ENCODE measurements at places on chromosomes 2 and 18. TPM values are rescaled to one million over a fixed set of nuclear protein-coding genes. Genes with fewer than 3 reads are reported as not detected.
A peak's percentile ranks its signal among the peaks of the same experiment; 100 is the strongest.

The DRC1 gene
- total RNA-seq: not detected

GRCh38 chr2:113224647-113225236 lies 51.0 kb downstream of the PSD4 start:
- no peak for DNase-seq

The EMILIN1 gene
- 1.1 TPM for total RNA-seq

DNA sequence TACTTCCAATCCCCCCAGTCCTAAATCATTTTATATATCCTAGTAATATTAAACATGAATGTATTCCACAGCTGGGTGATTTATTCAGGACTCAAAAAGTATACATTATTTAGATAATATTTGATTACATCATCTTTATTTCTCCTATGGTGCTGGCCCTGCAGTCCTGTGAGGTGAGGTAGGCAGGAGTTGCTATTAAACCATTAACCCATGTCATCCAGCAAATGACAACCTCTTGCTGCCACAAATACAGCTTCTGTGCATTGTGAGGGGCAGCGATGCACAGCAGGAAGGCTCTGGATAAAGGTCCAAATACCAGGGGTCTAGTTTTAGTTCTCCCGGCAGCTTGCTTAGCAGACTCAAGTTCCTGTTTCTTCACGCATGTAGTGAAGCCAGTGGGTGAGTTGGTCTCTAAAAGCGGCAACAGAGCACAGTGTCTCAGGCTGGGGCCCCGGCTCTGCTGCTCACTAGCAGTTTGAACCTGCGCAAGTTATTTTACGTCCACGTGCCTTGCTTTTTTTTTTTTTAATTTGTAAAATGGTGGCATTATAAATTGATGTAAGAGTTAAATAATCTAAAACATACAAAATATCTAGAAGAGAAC lies 36.1 kb downstream of the INSIG2 start:
- no peak for DNase-seq

The RGPD4 gene
- total RNA-seq: not detected

The IL1RN gene
- 13.3 TPM for total RNA-seq

DNA sequence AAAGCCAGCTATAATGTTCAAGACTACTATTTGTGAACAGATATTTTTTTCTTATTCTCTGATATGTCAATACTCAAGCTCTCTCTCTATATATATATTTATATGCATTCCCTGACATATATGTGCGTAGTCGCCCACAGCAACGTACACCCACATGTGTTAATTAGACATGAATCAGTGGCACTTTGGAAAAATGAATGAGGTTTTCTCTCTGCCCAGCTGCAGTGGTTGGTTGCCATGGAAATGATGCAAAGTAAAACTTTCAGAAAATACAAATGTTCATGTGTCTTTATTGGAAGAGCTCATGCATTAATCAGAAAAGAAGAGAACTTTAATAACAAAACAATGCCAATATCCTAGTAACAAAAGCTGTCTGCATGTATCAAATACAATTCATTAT lies 34.7 kb downstream of the UNC80 start:
- DNase-seq: no peak

The C2orf15 gene
- 4.9 TPM for total RNA-seq

GRCh38 chr2:127138281-127138680 lies 31.3 kb upstream of the BIN1 start:
- no peak for DNase-seq

DNA sequence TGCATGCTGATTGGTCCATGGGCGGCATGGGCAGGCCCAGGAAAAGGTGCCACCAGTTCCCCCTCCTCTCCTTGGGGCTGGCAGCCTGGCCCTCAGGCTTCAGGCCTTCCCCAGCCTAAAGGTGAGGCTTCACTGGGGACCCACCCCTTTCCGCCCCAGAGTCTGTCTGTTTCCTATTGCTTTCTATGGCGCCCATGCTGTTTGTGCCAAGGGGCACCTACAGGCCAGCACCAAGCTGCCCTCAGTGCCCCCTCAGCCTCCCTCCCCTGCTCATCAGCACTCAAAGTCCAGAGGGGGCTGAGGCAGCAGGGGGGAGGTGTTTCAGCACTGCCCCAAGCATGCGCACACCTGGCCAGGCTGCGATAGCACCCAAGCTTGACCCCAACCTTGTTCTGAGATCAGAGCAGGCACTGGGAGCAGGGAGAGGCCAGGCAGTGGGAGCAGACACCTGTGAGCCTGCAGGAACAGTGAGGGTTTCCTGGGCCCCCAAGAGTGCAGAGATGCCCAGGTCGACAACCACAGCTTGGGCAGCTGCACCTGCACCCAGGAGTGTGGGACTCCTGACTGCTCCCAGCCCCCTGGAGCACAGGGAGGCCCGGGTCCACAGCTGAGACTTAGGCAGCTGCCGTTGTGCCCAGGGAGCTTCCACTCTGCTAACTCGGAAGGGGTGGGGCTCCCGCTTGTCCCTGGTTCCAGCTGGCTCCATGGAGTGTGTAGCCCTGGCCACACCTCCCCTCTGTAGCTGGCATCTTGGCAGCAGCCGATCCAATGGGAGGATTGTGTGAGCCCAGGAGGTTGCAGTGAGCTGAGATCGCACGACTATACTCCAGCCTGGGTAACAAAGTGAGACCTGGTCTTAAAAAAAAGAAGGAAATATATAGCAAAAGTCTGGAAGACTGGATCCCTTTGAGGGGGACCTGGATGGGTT lies 69.1 kb downstream of the NCAPH start:
- peak; percentile 21 for DNase-seq

- no peak for DNase-seq
Observed at GRCh38 chr2:257429-257828, 6.4 kb downstream of the SH3YL1 start.

DNA sequence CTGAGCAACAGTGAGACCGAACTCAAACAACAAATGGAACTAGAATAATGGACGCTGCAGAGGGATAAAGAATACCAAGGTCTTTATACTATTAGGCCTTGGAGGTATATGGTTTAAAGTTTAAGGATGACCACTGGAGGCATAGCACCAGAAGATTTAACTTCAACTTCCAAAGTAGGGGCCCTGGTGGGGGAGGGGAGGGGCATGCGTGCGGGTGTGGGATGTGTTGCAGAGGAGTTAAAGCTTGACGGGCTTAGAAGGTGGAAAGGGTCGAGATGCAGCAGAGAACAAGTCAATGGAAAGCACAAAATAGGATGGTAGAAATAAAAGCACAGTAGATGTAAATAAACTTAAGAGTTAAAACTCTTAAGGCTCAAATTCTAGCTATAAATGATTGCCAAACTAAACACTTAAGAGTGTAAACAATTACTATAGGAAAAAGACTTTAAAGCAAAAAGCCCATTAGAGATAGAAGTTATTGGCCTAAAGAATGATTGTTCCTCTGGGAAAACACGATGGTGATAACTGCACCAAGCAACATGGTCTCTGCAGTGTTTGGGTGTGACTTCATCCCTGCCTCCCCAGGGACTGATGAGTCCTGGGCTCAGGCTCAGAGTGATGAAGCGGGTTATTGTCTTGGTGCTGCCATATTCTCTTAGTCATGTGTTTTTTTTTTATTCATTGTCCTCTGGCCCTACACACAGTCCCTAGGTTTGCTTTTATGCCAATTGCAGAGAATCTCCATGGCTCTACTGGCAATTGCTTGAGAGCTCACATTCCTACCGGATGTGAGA lies 13.0 kb downstream of the RRM2 start:
- peak; percentile 22 for DNase-seq

GRCh38 chr2:100208141-100208770 lies 65.9 kb upstream of the AFF3 start:
- DNase-seq: no peak

The NCKAP5 gene
- 0.03 TPM for total RNA-seq

- no peak for DNase-seq
Observed at GRCh38 chr2:6845312-6845711, 20.4 kb downstream of the CMPK2 start.

The RAMP1 gene
- total RNA-seq: 36.5 TPM

The CPS1 gene
- not detected for total RNA-seq

The TUBA4B gene
- total RNA-seq: not detected

The MARCHF4 gene
- not detected for total RNA-seq

The NT5DC4 gene
- total RNA-seq: 1.4 TPM

- DNase-seq: peak; percentile 83
Observed at GRCh38 chr2:197168705-197169104, 141.9 kb downstream of the ANKRD44 start.

DNA sequence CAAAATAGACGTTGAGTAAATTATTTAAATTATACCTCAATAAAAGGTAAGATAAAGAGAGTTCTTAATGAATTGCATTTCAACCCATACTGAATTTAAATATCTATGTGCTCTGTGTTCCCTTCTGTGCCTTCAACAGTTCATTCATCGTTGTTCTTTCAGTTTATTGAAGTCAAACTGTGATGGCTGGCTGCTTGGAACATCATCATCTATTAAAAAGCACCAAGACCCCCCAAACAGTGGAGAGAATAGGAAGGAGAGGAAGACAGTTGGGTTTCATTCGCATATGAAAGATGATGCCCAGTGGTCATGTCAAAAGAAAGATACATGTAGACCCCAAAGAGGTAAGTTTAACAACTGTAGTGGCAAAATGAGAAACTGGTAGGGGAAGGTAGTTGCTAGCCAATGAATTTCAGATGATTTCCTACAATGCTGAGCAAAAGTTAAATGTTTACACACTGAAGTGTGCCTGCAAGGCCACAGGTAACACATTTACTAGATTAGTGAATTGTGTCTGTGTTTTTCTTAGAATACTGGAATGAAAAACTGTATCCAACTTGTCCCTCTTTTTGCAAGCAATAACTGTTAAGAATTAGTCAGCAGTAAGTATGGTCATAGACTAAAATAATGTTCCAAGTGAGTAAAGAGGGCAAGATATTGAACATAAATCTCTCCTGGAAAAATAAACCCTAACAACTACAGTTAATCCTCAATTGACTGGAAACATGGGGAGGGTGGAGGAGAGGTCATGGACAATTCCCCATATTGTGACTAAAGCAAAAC lies 331.3 kb downstream of the KIAA1328 start:
- DNase-seq: no peak

GRCh38 chr18:9855681-9856080 lies 30.1 kb upstream of the TXNDC2 start:
- DNase-seq: no peak

- no peak for DNase-seq
Observed at GRCh38 chr2:44912660-44913059, 28.8 kb upstream of the SIX3 start.

DNA sequence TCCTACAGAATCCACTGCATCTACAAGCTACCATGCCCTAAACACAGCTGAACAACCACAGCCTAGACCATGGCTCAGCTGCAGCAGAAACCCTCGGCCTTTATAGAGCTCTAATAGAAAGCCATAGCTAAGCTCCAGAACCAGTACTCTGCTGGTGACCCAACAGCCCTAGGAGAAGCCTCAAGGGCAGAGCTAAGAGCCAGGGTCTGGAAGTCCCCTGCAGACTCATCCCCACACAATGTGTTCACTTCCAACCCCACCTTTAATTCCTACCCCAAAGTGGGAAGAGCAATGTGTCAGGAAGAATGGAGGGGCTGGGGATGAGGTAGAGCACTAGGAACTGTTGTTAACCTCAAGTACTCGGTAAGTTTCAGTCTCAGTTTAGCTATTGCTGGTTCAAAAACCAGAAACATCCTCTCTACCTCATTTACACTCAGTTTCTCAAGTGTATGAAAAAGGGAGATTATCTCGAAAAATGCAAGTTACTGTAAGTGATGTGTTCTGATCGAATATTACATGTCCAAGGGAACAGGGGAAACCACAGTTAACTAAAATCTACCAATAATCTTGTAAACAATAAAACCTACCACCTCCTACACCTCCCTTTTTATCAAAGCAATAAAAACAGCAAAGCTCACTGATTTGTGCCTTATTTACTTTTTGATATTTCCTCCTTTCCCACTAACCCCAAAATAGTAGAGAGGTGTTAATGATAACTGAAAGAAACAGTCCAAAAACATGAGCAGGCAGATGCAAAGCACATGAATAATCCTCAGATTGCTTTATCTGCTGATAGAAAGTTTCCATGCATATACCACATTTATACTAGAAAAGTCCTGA lies 36.2 kb downstream of the THADA start:
- DNase-seq: no peak

The DLGAP1 gene
- total RNA-seq: 0.53 TPM

- no peak for DNase-seq
Observed at GRCh38 chr2:88117973-88118372, 9.9 kb downstream of the FABP1 start.

GRCh38 chr2:134667541-134667940 lies 51.3 kb downstream of the TMEM163 start:
- DNase-seq: no peak

DNA sequence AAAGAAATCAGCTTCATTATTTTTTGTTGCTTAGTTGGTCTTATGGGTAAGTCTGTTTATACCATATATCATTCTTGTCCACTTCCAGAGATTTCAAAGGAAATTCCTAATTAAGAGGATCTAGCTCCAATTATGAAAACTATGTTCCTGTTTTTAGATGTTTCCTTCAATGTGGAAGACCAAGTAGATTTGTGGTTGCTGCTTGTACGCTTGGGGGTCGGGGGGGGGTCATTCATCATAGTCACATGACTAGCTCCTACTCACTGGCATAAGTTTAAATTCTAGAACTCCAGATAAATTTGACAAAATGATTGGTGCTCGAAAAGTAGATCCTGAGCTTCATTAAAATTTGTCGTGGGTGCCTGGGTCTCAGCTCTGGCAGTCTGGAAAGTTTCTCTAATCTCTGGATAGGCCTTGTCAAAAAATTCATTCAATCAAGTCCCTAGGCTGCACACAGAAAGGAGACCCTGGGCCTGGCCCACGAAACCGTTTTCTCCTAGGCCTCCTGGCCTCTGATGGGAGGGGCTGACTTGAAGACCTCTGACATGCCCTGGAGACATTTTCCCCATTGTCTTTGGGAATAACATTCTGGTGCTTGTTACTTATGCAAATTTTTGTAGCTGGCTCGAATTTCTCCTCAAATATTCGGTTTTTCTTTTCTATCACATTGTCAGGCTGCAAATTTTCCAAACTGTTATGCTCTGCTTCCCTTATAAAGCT lies 62.5 kb downstream of the MEP1B start:
- no peak for DNase-seq

DNA sequence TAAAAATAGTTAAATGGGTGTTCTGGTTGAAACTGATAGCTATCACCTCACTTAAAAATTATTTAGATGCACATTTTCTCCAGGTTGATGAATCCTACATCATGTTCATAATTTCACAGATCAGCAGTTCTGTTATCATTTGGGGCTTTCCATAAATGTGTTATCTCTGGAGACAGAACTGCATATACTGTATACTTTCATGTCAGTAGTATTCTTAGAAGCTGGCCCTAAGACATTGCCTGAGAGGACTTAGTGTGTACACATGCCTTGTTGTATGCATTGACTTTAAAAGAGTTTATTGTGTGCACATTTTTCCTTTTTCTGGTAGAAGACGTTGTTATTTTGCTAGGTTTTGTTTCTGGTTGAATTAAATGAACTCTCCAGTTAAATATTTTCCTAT lies 41.0 kb downstream of the PIK3C3 start:
- DNase-seq: no peak

- DNase-seq: no peak
Observed at GRCh38 chr2:195579776-195580555, 77.1 kb upstream of the SLC39A10 start.

All from HT-29 (cell line).